Cerebellar nuclear complex (tissue), 1 donor: ENCODE measurements at places on chromosomes 4 and X.

GRCh38 chr4:17475481-17475880, 36.4 kb downstream of the QDPR start:
- DNase-seq: no peak

DNA sequence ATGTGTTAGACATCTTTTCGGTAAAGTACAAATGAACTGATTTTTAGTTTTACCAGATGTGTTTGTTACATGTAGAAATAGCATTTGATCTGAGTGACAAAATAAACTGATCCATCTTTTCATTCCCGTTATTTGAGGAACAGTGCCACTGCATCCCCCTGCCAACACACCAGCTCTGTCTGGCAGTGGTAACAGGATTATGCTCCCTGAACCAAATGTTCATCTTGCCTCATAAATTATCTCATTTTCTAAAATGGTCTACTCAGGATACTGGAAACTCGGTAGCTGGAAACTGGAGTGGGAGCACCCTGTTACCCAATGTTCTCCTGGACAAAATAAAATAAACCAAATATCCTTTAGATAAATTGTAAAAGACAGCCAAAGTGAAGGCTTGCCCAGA, 171.6 kb downstream of the FAT4 start:
- DNase-seq: no peak

DNA sequence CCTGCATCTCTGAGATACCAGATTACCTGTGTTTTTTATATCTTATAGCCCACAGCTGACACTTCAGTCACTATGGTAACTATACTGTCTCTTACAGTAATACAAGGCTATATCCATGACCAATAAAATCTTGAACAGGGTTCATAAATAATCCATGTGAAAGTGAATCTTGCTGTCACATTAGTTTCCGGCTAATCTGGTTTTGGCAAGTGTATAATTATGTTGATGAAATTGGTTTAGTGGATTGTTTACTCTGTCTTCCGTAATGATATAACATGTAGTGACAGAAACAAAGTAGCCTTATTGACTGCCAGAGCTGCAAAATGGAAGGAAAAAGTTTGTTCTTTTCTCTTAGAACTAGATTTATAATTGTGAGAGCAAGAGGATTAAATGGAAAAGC, 686.6 kb upstream of the PABPC4L start:
- DNase-seq: no peak

- DNase-seq: no peak
Observed at GRCh38 chrX:42978655-42979379, 200.9 kb upstream of the PPP1R2C start.

- no peak for DNase-seq
Observed at GRCh38 chr4:72094059-72094797, 62.4 kb downstream of the NPFFR2 start.

GRCh38 chr4:81839347-81840042, 367.8 kb upstream of the RASGEF1B start:
- DNase-seq: no peak

DNA sequence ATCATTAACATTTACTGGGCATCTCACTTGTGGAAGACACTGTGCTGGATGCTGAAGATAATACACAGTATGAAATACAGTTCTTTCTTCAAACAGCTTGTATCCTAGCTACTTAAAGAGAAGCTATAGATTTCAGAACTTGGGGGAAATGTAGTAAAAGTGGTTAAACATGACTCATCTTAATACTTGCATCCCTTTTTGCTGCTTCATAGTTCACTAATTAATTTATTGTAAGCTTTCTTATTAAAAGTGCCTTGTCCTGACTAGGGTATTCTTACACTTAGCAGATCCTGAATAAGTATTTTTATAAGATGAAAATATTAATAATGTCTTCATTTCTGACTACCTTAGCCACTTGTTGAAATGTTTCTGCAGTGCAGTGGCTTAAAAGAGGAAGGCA, 132.8 kb upstream of the STIM2 start:
- DNase-seq: no peak
